ENCODE measurements at places on chromosomes 16 and 17.

DNA sequence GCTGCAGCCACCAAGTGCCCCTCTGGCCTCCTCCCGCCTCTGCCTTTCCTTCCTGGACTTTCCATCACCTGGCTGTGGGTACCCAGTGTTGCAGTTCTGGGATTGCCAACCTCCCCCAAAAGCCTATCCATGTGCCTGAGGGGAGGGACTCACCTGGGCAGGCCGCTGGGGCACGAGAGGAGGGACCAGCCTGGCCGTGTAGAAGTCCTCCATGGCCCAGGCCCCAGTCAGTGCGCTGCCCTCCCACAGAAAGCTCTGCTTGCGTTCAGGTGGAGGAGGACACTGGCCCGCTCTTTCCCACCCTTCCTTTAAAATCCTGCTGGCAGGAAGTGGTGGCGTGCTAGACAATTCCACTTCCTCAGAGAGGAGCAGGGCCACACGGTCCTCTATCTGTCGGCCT, 14.2 kb downstream of the SLX4 start:
- DNase-seq: no peak

DNA sequence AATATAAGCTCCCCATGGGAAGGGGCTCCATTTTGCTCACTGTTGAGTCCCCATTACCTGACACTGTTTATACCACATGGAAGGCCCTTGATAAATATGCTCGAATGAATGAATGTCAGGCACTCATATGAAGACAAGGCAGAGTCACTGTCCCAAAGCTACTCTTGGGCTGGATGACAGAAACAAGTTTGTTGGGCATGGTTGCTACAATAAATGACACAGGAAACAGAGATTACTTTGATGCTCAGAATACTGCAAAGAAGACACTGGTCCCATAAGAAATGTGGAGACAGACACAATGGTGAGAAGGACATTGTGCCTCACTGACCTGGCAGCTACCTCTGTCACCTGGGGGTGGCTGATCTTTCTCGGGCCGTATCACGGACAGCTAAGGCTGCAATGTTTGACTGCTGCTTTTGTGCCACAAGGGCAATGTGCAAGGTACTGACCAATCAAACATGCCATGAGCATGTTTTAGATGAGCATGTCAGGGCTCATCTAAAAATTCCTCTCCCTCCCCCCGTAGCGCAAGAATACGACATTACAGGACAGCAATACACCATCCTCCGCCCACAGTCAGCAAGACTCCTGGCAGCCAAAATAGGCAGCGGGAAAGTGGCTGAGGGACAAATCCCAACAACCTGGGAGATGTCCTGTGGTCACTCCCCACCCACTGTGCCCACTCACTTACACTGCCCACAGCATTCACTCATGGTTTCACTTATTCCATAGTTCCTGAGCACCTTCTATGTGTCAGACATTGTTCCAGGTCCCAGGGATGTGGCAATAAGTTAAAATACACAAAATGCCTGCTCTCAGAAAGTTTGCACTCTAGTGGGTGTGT, 5.0 kb downstream of the PIK3R6 start:
- DNase-seq: no peak

DNA sequence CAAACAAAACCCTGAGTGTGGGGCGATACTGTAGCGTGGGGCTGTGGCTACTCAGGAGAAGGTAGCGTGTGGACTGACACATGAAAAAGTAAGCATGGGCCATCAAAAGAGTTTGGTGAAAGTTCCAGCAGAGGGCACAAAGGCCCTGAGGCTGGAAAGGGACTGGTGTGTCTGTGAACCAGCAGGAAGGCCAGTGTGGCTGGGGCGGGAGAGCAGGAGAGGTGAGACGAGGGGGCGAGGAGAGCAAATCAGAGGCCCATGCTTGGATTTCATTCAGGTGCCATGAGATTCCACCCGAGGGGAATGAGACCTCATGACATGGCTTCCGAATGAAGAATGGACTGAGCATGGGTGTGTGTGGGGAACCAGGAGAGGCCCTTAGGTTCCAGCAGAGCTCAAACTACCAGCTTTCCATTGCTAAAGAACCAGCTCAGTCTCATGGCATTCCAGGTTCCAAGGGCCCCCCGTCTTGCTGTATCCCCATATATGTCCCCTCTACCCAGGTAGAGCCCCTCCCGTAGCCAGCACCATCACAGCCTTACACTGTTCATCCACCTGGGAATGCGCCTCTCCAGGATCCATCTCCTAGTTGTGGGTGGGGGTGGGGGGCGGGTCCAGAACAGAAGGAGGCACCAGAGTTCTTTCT, 31.1 kb downstream of the TRPV2 start:
- DNase-seq: no peak

DNA sequence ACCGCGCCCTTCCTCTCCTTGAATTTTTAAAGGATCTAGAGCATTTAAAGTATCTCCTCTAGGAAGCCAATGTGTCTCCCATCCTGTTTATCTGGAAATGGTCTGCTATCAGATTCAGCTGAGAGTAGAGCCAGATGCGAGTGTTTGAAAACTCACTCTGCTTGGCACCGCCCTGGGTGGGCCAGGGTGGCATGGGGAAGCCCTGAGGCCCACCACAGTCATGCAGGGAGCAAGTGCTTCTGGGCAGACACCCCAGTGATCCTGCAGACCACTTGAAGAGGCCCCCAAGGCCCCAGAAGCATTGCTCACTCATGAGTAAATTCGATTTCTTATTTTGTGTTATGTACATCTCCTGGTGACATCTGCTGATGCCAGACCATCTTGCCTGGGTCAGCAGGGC, 8.7 kb upstream of the CACNG4 start:
- no peak for DNase-seq

GRCh38 chr17:40328386-40328766, 19.4 kb downstream of the RARA start:
- DNase-seq: no peak

- no peak for DNase-seq
Measured at GRCh38 chr16:28567292-28567691, 13.6 kb downstream of the SGF29 start.

GRCh38 chr17:29155227-29155965, 24.8 kb downstream of the MYO18A start:
- DNase-seq: no peak

GRCh38 chr17:66727634-66728570, 107.0 kb upstream of the CACNG5 start:
- DNase-seq: no peak

- no peak for DNase-seq
Measured at GRCh38 chr16:50166511-50167500, 13.7 kb downstream of the TENT4B start.

DNA sequence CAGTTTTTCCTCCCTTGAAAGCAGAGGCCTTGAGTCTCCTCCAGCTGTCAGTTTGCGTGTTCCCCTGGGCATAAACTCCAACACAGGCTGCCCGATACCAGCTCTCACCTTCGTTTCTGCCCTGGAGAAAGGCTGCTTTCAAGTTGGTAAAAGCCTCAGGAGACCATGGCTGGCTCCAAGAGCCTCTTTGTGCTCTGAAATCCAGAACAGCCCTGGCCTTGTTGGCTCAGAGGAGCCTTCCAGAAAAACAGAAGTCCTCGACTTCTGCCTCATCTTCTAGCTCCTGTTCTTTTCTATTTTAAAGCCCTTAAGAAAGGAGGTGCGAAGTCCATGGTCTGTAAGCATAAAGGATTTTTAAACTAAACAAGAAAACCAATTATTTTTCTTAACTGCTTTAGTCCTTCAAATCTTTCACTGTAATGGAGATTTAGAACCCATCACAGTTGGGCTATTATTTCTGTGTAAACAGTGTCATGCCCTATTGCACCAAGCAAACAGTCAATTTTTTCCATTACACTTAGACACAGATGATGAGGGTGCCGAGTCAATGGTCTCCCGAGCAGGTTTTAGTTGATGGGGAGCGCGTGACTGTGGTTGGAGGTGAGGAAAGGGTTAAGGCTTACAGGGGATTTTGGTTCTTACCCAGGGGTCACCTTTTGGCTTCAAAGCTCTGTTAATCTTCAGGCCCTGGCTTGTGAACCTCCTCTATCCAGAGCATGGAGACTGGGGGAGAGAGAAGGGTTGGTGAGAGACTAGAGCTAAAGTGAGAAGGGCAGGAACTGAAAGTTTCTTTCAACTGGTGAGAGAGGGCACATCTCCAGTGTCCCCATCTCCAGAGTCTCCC, 212.8 kb downstream of the MSI2 start:
- no peak for DNase-seq

GRCh38 chr17:78862073-78863023, 21.7 kb upstream of the USP36 start:
- DNase-seq: no peak

DNA sequence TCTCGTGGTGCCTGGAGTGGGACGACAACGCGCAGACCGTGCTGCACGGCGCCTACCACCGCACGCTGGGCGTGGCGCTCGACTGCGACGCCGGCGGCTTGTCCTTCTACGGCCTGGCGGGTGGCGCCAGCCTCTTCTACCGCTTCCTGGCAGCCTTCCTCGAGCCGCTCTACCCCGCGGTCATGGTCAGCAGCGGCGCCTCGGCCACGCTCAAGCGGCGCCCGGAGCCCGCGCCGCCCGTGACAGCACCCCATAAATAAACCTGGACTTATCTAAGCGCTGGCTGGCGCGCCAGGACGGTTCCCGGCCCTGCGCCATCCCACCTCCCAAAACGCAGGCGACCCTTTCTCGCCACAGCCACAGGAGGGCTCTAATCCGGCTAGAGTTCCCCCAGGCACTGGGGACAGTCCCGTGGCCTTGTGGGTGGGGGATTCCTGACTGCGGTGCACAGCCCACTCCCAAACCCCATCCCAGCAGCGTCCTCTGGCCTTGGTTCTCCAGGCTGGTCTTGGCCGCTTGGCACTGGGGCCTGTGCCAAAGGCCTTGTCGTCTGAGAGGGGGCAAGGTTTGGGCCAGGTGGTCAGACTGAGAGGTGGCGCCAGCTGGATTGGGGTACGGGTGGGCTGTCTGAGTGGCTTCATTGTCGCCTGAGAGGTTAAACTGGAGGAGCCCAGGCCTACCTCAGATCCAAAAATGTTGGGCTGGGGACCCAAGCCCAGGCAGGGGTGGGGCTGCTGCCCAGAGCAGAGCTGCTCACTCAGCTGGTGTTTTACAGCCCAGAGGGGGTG, 10.1 kb upstream of the SLC16A5 start:
- no peak for DNase-seq

- DNase-seq: no peak
Measured at GRCh38 chr17:27631897-27632725, 1.1 kb downstream of the LGALS9 start.

- no peak for DNase-seq
Measured at GRCh38 chr16:49261930-49262329, 19.7 kb downstream of the CBLN1 start.

GRCh38 chr16:24988593-24989338, 26.4 kb downstream of the ARHGAP17 start:
- no peak for DNase-seq

DNA sequence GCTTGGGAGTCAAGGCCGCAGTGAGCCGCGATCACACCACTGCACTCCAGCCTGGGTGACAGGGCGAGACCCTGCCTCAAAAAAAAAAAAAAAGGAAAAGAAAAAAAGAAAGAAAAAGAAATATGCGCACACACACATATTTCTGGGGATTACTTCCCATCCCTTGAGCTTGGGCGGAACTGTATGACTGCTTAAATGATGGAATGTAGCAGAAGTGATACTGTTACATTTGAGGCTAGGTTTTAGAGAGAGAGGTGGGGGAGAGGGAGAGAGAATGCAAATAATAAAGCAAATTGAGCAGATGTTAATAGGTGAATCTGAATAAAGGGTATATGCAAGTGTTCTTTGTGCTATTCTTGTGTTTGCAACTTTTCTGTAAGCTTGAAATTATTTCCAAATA, 12.0 kb upstream of the USP32 start:
- no peak for DNase-seq

DNA sequence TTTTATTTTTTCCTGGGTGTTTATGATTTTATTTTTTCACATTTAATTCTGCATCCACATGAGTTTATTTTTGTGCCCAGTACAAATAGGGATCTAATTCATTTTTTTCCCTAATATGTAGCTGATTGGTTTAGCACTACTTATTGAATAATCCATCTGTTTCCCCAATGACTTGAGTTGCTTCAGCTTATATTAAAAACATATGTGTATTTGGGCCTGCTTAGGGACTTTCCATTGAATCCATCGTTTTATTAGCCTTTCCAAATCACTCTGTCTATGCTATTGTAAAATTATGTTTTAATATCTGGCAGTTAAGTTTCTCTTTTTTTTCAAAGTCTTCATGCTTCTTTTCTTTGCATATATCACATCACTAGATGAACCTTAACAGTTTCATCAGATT, 42.2 kb downstream of the WWP2 start:
- DNase-seq: no peak

- DNase-seq: no peak
Measured at GRCh38 chr16:35011-35677, 18.3 kb downstream of the POLR3K start.

DNA sequence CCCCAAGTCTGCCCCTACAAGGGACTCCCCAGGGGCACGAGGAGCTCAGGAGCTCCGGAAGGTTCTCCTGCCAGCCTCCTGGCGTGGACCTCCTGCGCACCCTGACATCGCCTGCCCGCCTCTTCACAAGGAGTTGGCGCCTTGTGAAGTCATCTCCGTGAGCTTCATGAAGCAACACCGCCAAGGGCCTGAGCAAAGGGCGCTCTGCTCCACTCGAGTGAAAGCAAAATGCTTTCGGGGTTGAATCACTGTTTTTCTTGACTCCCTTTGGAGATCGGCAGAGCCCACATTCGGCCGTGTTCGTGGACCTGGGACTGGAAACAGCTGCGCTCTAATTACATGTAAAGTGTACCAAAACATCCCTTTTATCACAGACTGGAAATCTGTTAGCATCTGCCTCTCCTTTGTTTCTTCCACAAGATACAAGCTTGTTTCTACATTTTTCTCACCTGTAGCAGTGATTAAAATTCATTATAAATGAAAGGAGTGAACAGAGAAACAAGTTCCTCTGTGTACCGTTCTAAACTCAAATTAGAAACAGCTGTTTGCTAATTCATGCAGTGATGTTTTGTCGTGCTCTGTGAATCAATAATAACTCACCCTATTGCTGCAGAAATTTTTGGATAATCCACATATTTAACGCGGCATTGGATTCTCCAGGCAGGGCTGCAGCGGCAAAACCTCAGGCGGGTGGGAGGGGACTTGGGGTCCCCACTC, 203.3 kb downstream of the ZNF423 start:
- no peak for DNase-seq

GRCh38 chr17:13355054-13355453, 246.7 kb downstream of the HS3ST3A1 start:
- no peak for DNase-seq

- DNase-seq: no peak
Measured at GRCh38 chr16:2985462-2985861, 5.2 kb upstream of the PKMYT1 start.

DNA sequence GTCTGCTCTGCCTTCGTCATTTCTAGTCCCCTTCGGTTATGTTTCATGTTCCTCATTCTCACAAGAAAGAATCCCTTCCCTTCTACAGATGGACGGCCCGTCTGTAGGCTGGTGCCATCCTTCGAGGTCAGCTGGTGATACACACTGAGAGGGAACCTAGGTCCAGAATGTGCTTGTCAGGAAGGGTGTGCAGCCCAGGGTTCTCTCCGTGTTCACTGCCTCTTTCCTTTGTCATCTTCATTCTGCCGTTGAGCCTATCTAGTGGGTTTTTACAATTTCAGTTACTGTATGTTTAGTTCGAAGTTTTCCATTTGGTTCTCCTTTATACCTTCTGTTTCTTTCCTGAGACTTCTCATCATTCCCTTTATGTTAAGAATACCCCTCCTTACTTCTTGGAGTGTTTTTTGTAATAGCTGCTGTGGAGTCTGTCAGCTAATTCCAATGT, 18.9 kb downstream of the KIAA0513 start:
- DNase-seq: no peak
